Anterior cingulate cortex (tissue), 58 donors: ENCODE measurements at places on chromosomes 4 and X.

DNA sequence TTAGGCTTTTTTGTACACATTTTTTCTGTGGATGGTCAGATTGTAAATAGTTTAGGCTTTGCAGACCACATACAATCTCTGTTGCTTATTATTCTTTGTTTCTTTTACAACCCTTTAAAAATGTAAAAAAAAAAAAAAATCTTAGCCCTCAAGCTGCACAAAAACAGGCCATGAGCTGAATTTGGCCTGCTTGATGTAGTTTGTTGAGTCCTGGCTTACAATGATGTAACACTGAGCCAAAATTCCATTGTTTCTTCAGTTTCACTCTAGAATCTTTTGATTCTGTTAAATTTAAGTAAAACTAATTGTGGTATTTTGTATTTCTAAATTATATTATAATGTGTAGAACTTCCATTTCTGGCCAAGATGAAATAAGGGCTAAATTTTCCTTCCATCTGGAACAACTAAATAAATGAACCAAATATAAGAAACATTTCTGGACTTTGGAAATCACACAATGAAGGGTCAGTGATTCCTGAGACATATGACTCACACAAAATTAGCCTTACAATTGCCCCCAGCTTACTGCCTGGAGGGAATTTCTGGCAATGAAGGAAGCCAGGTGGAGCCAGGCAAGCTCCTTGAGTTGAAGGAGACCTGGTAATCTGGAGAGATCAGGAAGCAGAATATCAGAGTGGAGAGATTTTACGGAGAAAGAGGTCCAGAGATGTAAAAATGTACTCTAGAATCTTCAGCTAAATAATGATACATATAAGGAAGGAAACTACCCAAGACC is 29.8 kb downstream of the IQCM start:
- DNase-seq: no peak

DNA sequence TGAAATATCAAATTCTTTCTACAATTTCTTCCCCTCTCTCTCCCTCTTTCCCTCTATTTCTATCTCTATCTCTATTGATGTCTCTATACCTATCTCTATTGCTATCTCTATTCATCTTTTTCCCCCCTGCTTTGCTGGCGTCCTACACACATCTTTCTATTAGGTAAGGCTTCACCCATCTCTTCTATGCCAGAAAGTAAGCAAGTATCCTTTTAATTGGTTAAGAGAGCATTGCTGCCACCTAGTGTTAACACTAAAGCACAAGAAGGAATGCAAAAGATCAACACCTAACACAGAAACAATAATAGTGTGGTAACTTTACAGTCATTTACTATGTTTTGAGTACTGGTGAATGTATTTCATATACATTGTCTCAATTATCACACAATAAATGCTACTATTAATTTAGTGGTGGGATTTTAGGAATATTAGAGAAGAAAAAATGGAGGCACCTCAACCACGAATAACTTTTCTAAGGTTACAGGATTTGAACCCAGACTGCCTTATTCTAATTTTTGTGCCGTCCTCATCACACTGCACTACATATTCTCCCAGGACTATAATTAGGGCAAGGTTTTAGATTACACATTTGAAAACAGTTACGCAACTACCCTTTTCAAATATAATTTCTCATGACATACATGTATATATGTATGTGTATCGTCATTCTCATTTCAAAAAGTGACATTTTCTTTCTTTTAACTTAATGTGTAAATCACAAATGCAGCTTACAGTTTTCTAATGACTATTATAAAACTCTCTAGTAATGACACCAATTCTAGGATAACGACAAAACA is 3.7 kb upstream of the C4orf36 start:
- no peak for DNase-seq

GRCh38 chrX:110293658-110294057 is 24.2 kb downstream of the AMMECR1 start:
- DNase-seq: no peak

DNA sequence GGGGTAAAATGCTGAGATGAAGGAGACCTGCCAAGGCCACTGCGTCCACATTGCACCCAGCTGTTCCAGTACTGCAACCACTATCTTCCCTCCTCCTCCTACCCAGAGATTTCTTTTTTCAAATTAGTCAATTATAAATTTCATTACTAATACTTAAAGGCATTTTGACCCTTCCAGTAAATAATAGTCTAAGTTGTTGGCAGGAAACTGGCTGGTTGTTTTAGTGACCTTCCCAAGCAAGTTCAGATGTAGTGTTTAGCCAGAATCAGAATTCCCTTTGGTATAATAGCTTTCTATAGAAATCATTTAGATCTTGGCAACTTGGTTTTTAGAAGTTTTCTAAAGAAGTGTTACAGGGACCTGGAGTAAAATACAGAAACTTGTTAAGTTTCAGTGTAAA is 66.0 kb downstream of the AASDH start:
- no peak for DNase-seq

DNA sequence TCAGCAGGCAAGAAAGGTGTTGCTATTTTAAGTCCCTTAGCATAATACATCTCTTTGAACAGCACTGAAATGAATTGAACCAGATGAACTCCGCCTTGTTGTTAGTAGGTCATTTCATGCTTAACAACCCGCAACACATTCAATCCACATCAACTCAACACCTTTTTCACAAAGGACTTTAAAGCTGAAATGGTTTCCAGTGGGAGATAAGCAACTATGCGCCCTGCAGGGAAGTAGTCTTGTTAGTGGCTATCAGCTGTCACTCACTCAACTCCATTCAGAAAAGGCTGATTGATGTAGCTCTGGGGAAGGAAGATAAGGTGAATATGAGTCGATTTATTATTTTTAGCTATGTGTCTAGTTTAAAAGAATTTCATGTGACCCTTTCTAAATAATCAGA is 46.0 kb downstream of the ATP8A1 start:
- DNase-seq: no peak

- DNase-seq: no peak
Observed at GRCh38 chr4:159906517-159906916, 803.6 kb downstream of the RAPGEF2 start.

DNA sequence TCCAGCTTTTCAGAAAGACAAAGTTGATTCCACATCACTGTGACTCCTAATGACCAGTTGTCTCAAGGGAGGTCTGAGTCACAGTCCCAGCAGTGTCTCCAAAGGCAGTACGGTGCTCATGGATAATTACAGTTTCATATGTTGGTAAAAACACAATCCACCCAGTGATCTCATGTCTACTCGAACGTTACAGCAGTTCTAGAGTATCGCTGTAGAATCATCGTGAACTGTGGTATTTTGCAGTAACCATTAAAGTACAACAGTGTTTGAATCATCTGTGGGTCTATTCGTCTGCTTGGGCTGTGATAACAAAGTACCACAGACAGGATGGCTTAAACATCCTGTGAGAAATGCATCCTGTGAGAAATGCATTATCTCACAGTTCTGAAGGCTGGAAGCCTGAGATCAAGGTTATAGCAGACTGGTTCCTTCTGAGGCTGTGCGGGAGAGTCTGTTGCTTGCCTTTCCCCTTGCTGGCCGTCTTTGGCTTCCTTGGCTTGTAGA is 121.1 kb upstream of the SORBS2 start:
- DNase-seq: no peak

DNA sequence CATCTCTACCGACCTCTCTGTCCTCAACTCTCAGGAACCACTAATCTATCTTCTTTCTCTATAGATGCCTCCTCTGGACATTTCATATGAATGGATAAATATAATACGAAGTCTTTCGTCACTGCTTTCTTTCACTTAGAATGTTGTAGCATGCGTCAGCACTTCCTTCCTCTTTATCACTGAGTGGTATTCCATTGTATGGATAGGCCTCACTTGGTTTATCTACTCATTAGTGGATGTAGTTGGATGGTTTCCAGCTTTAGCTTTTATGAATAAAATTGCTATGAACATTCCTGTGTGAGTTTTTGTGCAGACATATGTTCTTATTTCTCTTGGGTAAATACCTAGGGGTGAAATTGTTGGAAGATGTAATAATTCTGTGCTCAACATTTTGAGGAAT is 528.2 kb upstream of the FAT1 start:
- no peak for DNase-seq

DNA sequence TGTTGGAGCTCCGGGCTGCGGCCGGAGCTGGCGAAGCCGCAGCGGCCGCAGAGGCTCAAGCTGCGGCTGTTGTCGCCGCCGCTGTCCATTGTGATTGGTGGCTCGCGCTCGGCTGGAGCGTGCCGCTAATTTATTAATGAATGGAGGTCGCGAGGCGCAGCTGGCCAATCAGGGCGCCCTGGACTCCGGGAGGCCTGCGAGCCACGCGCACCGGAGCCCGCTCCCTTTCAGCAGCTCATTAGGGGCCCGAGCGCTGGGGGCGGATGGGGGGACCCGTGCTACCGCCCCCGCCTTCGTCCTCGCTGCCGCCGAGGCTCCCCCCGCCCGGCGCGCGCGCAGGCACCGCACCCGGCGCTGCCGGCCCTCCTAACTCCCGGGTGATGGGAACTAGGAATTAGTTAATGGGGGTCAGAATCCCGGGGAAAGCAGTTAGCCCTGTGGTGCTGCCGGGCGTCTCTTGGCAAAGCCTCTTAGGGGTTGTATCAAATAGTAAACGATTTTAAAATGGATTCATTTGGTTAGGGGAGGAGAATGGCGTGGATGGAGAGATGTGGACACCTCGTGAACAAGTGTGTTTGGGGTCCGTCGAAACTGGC is 589 bp upstream of the NEUROG2 start:
- DNase-seq: no peak

DNA sequence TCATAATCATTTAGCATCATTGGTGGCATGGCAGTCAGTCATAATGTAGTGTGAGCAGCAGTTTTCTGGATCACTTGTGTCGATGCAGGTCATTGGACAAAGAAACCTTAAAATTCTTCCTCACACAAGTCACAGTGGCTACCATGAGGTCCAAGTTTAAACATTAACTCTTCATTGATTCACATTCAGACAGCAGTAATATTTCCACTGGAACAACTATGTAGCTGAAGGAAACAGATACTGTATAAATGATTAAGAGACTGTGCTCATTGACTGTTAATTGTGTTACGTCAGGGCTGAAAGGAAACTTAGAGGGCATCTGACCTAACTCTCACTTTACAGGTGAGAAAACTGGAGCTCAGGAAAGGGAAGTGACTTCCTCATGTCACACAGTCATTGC is 261.8 kb downstream of the KLHL13 start:
- no peak for DNase-seq

- DNase-seq: no peak
Observed at GRCh38 chr4:146342600-146343192, 128.4 kb downstream of the REELD1 start.

- DNase-seq: no peak
Observed at GRCh38 chr4:12360391-12360790, 931.7 kb upstream of the HS3ST1 start.

DNA sequence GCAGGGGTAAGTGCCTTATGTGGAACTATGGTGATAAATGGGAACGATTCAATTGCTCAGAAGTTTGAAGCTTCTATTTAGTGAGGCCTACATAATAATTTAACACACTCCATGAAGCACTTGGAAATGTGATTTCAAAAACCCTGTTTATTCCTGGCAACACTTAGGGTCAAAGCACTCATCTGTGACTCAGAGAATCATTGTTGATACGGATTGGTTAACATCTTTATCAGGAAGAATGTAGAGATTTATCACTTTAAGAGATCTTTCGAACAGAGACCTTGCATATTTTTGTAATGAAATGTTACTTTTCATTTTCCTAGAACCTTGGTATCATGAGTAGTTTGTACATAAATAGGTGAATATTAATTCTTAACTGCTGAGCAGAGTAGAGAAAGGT is 269.1 kb upstream of the SLIT2 start:
- DNase-seq: no peak

DNA sequence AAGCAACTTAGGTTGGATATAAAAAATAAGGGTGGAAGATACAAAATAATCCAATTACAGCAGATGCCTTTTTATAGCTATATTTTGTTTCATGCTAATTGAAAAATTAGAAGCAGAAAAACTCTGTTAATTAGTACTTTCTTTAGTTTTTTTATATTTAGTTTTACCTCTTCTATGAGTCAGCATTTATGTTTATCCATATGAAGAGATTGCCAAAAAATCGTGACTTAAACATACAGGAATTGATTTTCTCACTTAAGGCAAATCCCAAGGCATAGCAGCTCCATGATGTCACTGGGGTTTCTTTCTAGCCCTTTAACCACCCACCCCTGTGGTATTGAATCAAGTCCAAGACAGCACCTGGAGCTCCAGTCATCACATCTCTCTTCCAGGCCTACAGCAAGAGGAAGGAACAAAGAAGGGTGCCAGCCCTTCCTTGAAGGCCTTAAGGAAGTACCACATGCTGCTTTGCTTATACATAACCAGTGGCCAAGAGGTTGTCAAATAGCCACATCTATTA is 365.8 kb upstream of the TENM3 start:
- DNase-seq: no peak

DNA sequence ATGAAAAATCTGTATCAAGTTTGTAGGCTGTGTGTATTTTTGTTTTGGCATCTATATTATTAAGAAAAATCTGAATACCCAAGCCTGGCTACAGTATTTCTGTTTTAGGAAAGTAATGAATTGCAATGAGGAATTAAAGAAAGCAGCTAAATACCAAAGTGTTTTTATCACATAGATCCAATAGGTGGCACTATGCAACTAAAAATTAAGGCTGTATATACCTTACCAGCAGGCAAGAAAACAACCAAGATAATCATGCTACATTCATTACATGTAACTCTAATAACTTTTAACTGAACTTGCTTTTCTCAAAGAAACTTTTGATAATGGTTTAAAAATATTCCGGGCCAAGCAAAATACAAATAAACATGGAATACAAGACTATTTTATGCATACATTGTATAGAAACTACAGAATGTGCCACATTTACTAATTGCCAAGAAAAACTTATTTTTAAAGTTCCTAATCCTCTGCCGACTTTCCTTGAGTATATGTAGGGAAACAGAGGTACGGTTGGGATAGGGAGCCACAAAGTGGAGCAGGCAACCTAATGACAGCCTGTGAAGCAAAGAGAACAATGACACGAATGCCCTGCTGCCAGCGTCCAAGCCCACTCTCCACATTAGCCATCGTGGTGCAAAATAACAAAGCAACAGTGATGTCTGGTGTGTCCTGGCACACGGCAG is 63.7 kb downstream of the SEC24D start:
- no peak for DNase-seq

DNA sequence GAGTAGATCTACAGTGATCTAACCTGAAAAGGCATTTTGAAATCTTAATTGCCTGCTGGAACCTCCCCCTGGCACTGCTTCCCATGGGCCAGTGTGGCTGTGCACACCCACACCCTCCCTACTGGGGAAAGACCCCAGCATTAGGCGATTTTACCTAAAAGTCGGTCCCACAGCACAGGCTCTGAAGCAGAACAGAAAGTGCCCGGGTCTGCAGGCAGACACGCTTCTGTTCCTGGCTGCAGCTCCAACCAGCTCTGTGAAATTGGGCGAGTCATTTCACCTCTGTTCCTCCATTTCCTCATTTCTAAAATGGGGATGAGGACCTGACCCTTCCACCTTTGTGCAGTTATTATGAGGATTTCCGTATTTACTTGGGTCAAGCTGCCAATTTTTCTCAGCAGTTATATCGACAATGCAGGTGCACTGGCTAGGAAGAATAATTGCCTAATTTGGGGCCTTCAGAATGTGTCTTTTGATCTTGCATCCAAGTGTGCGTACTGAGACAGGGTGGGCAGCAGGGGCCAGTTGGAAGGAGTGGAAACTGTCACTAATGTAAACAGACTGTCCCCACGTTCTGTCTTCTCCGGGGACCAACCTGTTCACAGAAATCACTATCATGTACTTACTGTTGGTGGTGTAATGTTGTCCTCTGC is 7.1 kb downstream of the KLF3 start:
- DNase-seq: no peak
